Inflammatory macrophage (primary cell): ENCODE measurements at places on chromosomes 3 and 15.

GRCh38 chr3:31277582-31277981 is 255.1 kb upstream of the STT3B start:
- DNase-seq = no peak

DNA sequence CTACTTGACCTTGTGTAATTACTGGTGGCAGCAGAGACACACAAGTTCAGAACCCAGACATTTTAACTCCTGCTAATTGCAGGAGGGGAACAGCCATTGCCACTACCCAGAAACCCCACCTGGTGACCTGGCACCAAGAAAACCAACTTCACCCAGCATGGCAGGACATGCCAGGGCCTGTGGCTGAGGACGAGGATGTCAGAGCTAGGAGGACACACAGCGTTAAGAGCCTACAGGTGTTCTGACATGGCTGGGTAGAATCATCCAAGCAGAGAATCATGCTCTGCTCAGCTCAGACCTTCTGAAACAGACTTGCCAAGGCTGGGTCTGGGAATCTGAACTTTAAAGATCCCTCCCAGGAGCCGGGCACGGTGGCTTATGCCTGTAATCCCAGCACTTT is 11.7 kb upstream of the SPATA12 start:
- no peak for DNase-seq

GRCh38 chr15:46413799-46414198 is 779.0 kb downstream of the SQOR start:
- no peak for DNase-seq

- peak; percentile 8 for DNase-seq
Observed at GRCh38 chr3:115113367-115113766, 33.7 kb downstream of the ZBTB20 start.

- peak; percentile 19 for DNase-seq
Observed at GRCh38 chr15:33737687-33738601, 230.4 kb upstream of the CHRM5 start.

DNA sequence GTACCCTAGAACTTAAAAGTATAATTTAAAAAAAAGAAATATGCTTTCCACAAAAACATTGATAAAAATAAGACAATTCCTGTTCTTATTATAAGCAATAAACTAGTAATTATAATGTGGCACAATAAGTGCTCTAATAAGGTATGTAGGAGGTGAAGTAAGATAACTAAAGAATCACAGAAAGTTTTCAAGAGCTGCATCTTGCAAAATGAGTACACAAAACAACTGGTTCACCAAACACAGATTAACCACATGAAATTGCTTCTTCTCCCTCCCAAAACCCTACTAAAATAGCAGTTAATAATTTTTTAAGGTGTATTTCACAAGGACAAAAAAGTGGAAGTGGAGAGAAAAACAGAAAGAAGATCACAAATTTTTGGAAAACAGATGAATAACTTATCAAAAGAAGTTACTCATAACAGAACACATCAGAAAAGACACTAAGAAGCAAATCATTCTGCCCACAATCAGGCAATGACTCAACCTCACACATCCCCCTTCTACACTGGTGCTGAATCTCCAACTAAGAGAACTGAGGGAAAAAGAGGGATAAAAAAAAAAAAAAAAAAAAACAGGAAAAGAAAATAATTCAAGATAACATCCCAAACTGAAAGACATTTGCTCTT is 64.2 kb downstream of the TBC1D5 start:
- peak; percentile 24 for DNase-seq

- no peak for DNase-seq
Observed at GRCh38 chr3:183410280-183410679, 18.1 kb downstream of the MCF2L2 start.

DNA sequence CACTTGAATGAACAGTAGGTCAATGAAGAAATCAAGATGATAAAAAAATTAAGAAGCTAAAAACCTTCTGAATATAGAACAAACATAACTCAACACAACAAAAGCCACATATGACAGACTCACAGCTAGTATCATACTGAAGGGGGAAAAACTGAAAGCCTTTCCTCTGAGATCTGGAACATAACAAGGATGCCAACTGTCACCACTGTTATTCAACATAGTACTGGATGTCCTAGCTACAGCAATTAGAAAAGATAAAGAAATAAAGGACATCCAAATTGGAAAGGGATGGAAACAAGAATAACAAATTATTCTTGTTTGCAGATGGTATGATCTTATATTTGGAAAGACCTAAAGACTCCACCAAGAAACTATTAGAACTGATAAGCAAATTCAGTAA is 60.8 kb downstream of the ILDR1 start:
- no peak for DNase-seq

DNA sequence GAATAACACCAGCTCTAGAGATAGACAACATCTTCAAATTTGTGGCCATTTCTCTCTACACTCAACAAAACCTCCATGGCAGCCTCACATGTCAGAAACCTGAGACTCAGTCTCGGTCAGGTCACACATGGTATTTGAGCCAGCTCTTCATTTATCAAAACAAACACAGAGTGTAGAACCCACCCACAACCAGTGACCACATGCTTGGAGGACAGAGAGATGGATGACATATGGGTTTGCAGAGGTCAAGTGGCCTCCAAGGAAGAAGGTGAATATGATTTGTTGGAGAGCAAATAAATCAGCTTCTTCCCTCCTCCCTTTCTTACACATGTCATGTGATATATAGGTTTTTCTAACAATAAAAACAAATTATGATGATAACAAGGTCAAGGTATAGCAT is 278.1 kb upstream of the LRTM1 start:
- no peak for DNase-seq

GRCh38 chr15:84830036-84830435 is 12.9 kb downstream of the ALPK3 start:
- no peak for DNase-seq

DNA sequence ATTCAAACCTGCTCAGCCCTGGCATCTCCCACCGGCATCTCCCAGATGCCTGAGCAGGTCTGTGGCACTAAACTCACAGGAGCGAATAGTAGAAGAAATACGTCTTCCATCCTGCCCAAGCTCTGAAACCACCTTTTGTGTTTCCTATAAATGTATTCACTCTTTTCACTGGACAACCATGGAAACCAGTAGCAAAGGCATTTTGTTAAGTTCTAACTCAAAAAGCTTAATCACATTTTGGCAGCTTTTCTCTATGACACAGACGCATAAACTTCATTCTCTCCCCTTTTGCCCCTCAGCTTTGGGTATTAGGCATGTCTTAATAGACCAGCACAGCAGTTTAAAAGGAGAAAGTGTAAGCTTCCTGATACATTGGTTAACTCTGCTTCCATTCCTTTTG is 24.5 kb upstream of the ARNT2 start:
- no peak for DNase-seq

GRCh38 chr15:74433592-74434262 is at the start of gene SEMA7A:
SEMA7A (minus strand) TSS chr15:74433958; CDS start chr15:74433918, 40 bp downstream.
- DNase-seq = peak; percentile 93

- no peak for DNase-seq
Observed at GRCh38 chr3:55868347-55868746, 381.2 kb upstream of the WNT5A start.

- DNase-seq = no peak
Observed at GRCh38 chr15:80929689-80930088, 59.9 kb downstream of the MESD start.
